ENCODE measurements at places on chromosomes 1 and 21.
A peak's percentile ranks its signal among the peaks of the same experiment; 100 is the strongest.

DNA sequence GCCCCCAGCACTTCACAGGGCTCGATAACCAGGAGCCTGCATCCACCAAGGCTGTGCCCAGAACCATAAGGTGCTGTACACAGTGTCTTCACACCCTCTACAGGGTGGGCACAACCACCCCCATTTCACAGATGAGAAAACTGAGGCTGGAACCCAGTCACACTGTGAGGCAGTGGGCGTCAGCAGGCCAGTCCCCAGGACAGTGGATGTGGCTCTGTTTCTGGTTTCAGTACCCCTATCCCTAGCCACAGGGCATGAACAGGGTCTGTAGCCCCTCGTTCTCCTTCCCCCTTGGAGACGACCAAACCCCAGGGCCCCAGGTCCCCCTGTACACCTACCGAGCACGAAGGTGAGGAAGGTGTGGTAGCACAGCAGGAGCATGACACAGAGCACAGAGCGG lies 27.6 kb downstream of the TTC39A start:
- no peak for DNase-seq
- no peak overlapping the region for H3K27ac ChIP-seq
- peaks cover 8% of the 10 kb centered on the region for H3K4me1 ChIP-seq
- H3K4me3 ChIP-seq, result no peak overlapping the region

DNA sequence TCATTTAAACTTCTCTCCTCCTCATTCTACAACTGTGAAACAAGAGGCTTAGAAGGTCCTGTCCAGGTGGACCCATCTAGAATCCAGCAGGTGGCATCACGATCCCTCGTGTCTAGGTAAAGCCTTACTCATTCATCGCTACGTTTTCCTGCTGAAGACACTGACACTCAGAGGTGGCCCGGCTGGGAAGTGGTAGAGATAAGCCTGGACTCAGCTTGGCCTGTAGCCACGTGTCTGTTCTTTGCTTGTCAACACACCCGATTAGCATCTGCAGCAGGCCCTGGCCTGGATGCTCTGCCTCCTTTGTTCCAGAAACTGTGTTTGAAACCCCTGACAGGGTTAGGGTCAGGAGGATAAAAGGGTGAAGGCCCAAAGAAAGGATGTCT lies 43.4 kb downstream of the PARP1 start:
- H3K27ac ChIP-seq, result no peak overlapping the region
- H3K4me3 ChIP-seq, result no peak overlapping the region
- peaks cover 5% of the 10 kb centered on the region for H3K36me3 ChIP-seq
- no peak for DNase-seq
- peaks cover 4% of the 10 kb centered on the region for H3K27me3 ChIP-seq

GRCh38 chr1:51558375-51558924 lies 39.4 kb upstream of the EPS15 start:
- no peaks in the 10 kb centered on the region for H3K4me1 ChIP-seq
- no peak overlapping the region for H3K4me3 ChIP-seq
- H3K36me3 ChIP-seq, result no peaks in the 10 kb centered on the region
- DNase-seq, result no peak
- H3K27me3 ChIP-seq, result peaks cover 4% of the 10 kb centered on the region

- peak overlapping the region; percentile 86 for H3K27ac ChIP-seq
- H3K36me3 ChIP-seq, result no peaks in the 10 kb centered on the region
- H3K4me1 ChIP-seq, result peaks cover 38% of the 10 kb centered on the region
- H3K27me3 ChIP-seq, result peaks cover 7% of the 10 kb centered on the region
- peak; percentile 16 for DNase-seq
Observed at GRCh38 chr1:81803431-81804110, 2.8 kb downstream of the ADGRL2 start.

GRCh38 chr1:11180342-11180744 lies 8.8 kb upstream of the ANGPTL7 start:
- H3K36me3 ChIP-seq, result no peaks in the 10 kb centered on the region
- H3K27me3 ChIP-seq, result no peaks in the 10 kb centered on the region
- H3K4me3 ChIP-seq, result no peak overlapping the region

GRCh38 chr1:108041360-108042142 lies 76.6 kb upstream of the VAV3 start:
- no peak overlapping the region for H3K4me3 ChIP-seq
- H3K27me3 ChIP-seq, result no peaks in the 10 kb centered on the region
- no peaks in the 10 kb centered on the region for H3K36me3 ChIP-seq
- no peak for DNase-seq

- DNase-seq, result no peak
- peaks cover 34% of the 10 kb centered on the region for H3K4me1 ChIP-seq
- no peak overlapping the region for H3K27ac ChIP-seq
- H3K4me3 ChIP-seq, result peak overlapping the region; percentile 67
- H3K36me3 ChIP-seq, result no peaks in the 10 kb centered on the region
Observed at GRCh38 chr1:230757856-230758708, 10.9 kb downstream of the CAPN9 start.

DNA sequence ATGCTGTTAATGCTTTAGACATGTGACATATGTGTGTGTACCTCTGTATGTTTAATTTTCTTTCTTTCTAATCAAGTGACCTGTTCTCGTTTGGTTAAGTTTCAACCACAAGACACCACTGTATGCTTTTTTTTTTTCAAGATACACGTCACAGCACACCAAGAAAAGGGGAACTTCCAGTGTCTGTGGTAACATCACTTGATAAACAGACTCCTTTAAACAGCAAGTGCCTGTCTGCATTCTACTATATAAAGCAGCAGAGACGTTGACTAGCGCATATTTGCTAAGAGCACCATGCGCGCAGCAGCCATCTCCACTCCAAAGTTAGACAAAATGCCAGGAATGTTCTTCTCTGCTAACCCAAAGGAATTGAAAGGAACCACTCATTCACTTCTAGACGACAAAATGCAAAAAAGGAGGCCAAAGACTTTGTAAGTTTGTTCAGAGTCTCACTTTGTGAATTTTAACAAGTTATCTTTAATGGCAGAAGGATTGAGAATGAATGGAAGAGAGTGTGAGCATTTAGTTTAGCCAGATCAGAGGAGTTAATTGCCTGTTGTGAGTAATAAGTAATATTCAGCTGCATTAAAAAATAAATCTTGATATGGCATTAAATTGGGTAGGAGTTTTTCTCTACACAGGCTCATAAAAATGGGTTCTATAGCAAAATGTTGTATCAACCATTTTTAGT lies at the start of gene RGS1:
RGS1 (plus strand) TSS at position 275 of the 691 bp plus-strand sequence; CDS start at position 295, 20 bp downstream.
- DNase-seq, result no peak
- peaks cover 4% of the 10 kb centered on the region for H3K4me1 ChIP-seq
- peaks cover under 1% of the 10 kb centered on the region for H3K36me3 ChIP-seq
- H3K4me3 ChIP-seq, result no peak within 1 kb of the TSS

DNA sequence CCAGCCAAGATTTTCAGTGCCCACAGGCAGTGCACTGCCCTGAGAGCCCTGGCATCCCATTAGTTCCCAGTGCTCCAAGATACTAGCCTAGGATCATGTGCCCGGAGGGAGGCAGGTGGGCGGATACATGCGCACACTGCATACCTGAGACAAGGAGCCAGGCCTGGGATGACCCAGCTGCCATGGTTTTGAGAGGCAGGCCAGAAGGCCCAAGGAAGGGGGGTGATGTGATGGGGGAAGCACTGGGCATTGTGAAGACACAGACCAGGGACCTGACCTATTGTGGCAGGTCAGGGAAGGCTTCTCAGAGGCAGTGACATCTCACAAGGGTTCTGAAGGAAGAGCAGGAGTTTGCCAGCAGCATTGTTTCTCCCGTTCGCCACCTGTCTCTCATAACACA lies 3.6 kb downstream of the ZC3H12A start:
- H3K36me3 ChIP-seq, result no peaks in the 10 kb centered on the region
- no peak overlapping the region for H3K27ac ChIP-seq
- DNase-seq, result no peak
- H3K4me3 ChIP-seq, result peak overlapping the region; percentile 25
- H3K4me1 ChIP-seq, result peaks cover 17% of the 10 kb centered on the region
- H3K27me3 ChIP-seq, result peaks cover 6% of the 10 kb centered on the region

GRCh38 chr1:221294242-221294641 lies 415.0 kb downstream of the HLX start:
- no peak for DNase-seq
- H3K4me3 ChIP-seq, result no peak overlapping the region
- H3K27me3 ChIP-seq, result no peaks in the 10 kb centered on the region
- H3K27ac ChIP-seq, result no peak overlapping the region
- H3K36me3 ChIP-seq, result no peaks in the 10 kb centered on the region

- no peaks in the 10 kb centered on the region for H3K27me3 ChIP-seq
- no peak for DNase-seq
- no peak overlapping the region for H3K27ac ChIP-seq
- no peaks in the 10 kb centered on the region for H3K4me1 ChIP-seq
Observed at GRCh38 chr1:157910270-157910669, 68.7 kb upstream of the CD5L start.

Measured in glutamatergic neuron (in vitro differentiated cells).